NCI-H1092 (cell line): ENCODE measurements at places on chromosomes 2 and 18.

- no peak for DNase-seq
Measured at GRCh38 chr2:45180779-45181178, 171.5 kb upstream of the SIX2 start.

GRCh38 chr18:577643-578375 is 2.4 kb upstream of the CETN1 start:
- DNase-seq = no peak

GRCh38 chr18:8401606-8402005 is 207.6 kb upstream of the RAB12 start:
- DNase-seq = no peak

DNA sequence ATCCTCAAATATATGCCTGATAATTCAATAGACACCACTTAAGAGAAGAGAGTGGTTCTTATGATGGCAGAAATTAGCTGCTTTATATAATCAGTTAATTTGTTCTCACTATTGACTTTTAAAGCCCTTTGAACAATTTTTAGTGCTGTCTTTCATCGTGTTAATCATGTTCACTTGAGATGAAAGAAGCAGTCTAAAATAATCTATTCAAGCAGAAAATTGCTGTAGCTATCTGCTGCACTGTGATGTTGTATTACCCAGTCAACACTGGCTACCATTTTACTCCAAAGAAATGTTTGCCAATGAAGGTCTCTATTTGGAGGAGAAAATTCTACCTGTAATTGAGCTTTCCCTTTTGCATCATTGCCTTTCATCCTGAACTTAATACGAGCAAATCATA is 459.8 kb upstream of the FSIP2 start:
- DNase-seq = no peak

DNA sequence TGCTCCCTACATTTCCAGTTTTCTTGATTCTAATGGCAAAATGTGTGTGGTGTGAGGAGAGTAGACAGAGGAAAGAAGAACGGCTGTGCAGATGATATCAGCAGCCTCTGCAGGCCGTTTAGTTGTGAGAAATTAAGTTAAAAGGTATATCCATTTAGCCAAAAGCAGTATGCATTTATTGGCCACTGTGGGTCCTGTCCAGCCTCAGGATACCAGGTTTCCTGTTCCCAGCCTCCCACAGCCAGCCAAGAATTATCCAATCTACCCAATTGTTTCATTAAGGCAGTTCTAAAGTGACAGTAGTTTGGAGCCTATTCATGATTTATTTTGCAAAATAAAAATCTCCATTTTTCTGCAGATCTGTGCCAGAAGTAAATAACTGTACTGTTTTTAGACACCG is 107.5 kb downstream of the TMEM18 start:
- DNase-seq = no peak

- no peak for DNase-seq
Measured at GRCh38 chr18:43158381-43158780, 42.9 kb upstream of the RIT2 start.

- DNase-seq = no peak
Measured at GRCh38 chr18:58997811-58998337, 133.2 kb downstream of the ZNF532 start.

DNA sequence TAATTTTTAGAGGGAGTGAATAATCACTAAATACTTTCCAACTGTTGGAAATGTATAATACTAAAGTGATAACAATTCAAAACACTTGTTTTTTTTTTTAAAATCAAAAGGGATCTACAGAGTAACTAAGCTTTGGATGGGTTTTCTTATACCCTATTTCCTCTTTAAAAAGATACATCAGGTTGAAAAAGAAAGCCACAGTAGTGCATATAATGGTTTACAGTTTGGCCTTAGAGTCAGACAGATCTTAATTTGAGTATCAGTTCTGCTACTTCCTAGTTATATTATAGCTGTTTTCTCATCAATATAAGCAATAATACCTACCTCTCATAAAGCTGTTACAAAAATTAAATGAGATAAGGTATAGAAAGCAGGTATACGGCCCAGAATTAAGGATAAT is 28.5 kb downstream of the PSME4 start:
- no peak for DNase-seq

DNA sequence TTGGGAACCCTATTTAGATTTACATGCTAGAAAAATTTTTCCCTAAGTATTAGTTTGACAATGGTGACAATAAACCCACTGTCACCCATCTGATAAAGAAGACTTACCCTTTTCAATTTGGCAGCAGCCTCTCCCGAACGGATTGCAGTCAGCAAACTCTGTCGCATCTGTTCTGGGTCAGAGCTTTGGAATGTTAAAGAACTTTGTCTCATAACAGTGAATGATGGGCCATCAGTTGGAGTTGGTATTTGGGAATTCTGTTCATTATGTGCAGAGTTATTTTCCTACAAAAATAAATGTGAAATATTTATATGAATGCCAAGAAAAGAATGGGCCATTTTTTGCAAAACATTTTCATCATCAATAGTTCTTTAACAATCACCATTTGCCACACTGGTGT is 70.8 kb upstream of the GRB14 start:
- no peak for DNase-seq

GRCh38 chr2:181977661-181978350 is 7.8 kb upstream of the PPP1R1C start:
- no peak for DNase-seq

- no peak for DNase-seq
Measured at GRCh38 chr18:31835528-31836133, 75.0 kb upstream of the SLC25A52 start.

DNA sequence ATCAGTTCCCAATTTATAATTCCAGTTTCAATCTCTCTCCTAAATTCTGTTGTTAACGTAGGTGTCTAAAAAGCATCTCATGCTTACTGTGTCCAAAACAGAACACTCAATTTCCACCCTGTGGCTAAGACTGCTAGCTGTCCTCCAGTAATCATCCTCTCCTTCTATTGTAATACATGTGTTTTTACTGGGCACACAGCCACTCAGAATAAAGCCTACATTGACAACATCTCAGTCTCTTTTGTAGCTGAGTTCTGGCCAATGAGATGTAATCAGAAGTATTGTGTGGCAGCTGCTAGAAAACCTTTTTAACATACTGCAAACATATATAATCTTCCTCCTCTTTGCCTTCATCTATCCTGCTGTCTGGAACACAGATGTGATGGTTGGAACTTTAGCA is 29.4 kb upstream of the TSPYL6 start:
- DNase-seq = no peak

GRCh38 chr2:183614799-183615435 is 490.7 kb downstream of the NUP35 start:
- DNase-seq = no peak

GRCh38 chr18:7608781-7609201 is 41.7 kb downstream of the PTPRM start:
- no peak for DNase-seq

DNA sequence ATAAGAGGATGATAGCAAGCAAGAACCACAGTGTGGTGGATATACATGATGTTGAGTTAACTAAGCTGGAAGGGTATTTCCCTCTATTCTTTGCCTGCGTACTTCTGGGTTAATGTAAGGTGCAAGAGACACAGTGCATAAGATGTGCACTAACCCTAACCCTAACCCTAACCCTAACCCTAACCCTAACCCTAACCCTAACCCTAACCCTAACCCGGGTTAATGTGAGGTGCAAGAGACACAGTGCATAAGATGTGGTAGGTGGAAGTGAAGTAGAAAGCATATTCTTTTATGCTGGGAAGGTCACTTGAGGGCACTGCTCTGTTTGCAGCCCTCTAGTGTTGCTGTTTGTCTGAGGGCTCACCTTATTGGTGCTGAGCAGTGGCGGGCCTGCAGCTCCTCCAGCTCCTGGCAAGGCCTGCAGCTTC is 181.5 kb upstream of the ITGA4 start:
- DNase-seq = no peak

GRCh38 chr18:13635046-13635445 is 91.3 kb downstream of the FAM210A start:
- DNase-seq = no peak
